ENCODE measurements at places on chromosomes 4 and X.

DNA sequence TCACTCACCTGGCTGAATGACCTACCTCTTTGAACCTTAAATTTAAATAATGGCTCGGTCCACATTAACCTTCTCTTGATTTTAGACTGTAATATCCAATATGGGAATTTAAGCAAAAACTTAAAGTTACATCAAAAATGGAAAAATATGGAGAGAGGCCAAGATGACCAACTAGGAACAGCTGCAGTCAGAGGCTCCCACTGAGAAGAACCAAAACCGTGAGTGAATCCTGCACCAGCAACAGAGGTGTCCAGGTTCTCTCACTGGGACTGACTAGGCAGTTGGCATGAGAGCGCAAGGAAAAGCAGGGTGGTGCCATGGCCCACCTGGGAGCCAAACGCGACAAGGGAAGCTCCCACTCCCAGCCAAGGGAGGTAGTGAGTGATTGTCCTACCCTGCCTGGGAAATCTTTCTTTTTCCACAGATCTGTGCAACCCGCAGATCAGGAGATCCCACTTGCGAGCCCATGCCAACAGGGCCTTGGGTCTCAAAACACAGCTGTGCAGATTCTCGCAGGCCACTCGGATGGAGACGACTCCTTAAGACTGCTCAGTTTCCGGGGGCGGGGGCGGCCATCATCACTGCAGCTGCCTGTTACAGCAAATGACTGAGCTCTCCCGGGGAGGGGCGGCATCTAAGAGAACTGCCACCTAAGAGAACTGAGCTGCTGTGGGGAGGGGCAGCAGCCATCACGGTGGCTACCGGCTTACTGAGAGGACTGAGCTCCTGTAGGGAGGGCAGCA is 343.4 kb downstream of the DMD start:
- DNase-seq, result no peak

DNA sequence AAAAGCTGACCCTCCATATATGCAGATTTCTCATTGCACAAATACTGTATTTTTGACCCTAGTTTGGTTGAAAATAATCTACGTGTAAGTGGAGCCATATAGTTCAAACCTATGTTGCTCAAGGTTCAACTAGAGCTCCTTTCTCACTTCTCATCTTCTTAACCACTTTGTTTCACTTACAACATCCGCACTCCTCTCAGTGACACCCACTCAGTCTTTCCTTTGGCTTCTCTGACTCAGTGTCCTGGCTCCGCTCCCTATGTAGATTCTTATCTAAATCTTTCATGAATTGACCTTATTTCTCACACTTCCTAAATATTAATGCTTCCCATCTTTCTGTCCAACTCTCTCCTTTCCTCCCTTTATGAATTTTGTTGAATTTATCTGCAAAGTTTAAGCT is 32.9 kb upstream of the DKK2 start:
- no peak for DNase-seq

- no peak for DNase-seq
Observed at GRCh38 chr4:38243388-38244053, 283.3 kb downstream of the PTTG2 start.

DNA sequence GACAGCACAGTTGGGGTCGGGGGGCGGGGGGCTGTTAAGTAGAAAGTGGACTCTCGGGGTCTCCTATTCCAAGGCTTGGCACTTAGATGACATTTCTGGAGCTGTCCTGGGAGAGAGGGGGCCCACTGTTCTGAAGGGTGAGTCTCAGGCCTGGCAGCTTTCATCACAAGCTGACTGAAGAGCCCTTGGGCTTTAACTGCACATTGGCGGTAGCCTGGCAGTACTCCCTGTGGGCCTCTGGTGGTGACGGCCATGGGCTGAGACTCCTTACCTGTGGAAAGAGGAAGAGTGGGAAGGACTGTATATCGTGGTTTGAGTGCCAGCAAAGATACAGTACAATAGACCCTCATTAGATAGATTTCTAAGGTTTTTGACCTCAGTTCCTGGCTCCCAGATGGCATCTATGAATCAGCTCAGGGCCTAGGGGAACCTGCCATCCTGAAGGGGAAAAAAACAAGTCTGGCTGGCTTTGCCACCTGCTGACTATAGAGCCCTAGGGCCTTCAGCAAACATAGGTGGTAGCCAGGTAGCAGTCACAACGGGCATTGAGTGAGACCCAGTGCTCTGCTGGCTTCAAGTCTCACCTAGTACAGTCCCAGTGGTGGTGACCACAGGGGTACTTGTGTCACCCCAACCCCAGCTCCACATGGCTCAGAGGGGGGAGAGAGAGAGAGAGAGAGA is 87.9 kb downstream of the ANKRD17 start:
- no peak for DNase-seq

DNA sequence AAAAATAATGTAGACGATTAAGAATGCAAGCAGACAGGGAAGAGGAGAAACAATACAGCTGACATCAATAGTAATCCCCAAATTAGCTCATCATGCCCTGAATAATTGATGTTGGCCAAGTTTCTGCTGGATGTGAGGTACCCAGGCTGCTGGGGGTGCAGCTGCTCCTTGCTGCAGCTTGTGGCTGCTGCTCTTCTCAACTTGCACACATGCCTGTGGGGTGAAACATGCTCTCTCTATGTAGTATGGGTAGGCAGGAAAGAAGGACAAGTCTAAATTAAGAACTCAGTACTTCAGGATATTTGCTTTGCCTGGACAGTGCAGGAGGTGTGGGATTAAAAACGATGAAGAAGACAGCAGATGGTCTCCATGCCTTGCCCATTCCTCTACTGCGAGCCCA is 16.7 kb downstream of the EDA2R start:
- DNase-seq, result no peak

DNA sequence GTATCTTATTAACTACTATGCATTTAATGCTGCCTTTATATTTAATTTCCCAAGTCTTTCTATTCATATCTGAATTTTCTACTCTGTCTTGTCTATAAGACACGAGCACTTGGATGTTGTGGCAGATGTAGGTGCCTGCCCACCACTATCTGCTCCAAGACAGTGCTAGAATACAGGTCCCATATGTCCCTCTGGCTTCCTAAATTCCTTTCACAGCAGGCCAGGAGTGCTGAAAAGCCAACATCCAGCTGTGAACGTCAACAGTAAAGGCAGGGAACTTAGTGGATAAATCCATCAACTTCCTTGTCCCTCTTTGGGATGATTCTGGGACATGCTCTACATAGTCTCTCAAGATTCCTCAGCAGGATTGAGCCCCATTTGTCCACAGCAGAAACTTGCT is 245.1 kb upstream of the ETNPPL start:
- DNase-seq, result no peak
